ENCODE measurements at places on chromosomes 7 and 10.

GRCh38 chr7:130925136-130925794 is 191.3 kb upstream of the KLF14 start:
- DNase-seq = no peak

- DNase-seq = no peak
Measured at GRCh38 chr10:34299105-34299611, 515.9 kb downstream of the PARD3 start.

GRCh38 chr10:35421553-35422178 is 85.4 kb downstream of the CCNY start:
- no peak for DNase-seq

- DNase-seq = no peak
Measured at GRCh38 chr7:106871793-106872571, 6.9 kb downstream of the PIK3CG start.

DNA sequence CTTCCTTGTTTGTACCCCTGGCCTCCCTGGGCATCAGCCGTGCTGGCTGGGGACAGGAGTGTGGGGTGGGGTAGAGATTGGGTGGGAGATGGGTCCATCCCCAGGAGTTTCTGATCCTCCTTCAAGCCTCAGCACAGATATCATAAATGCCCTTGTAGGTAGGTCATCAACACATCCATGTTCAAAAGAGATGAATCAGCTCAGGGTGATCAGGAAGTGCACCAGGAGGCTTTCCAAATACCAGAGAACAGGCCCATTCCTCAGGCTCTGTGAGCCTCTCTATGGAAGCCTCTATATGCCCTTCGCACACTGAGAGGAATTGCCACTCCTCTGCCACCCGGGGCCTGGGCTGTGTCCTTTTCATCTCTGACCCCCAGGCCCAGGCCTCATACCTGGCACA is 31.9 kb upstream of the ADCYAP1R1 start:
- no peak for DNase-seq

DNA sequence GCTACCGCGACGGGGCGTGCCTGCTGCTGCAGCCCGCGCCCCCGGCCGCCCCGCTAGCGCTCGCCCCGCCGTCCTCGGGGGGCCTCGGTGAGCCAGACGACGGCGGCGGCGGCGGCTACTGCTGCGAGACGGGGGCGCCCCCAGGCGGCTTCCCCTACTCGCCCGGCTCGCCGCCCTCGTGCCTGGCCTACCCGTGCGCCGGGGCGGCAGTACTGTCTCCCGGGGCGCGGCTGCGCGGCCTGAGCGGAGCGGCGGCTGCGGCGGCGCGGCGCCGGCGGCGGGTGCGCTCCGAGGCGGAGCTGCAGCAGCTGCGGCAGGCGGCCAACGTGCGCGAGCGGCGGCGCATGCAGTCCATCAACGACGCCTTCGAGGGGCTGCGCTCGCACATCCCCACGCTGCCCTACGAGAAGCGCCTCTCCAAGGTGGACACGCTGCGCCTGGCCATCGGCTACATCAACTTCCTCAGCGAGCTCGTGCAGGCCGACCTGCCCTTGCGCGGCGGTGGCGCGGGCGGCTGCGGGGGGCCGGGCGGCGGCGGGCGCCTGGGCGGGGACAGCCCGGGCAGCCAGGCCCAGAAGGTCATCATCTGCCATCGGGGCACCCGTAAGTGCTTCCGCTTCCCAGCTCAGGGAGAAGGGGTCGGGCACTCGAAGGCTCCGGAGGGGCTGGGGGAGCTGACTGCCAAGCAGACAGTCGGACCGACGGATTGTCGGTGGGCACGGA is 761 bp downstream of the PTF1A start:
- DNase-seq = no peak

GRCh38 chr7:55157764-55158105 is 138.9 kb downstream of the EGFR start:
- DNase-seq = no peak

GRCh38 chr7:52648872-52649271 is 386.6 kb upstream of the POM121L12 start:
- no peak for DNase-seq

- no peak for DNase-seq
Measured at GRCh38 chr10:101018600-101019439, 12.1 kb downstream of the PDZD7 start.

DNA sequence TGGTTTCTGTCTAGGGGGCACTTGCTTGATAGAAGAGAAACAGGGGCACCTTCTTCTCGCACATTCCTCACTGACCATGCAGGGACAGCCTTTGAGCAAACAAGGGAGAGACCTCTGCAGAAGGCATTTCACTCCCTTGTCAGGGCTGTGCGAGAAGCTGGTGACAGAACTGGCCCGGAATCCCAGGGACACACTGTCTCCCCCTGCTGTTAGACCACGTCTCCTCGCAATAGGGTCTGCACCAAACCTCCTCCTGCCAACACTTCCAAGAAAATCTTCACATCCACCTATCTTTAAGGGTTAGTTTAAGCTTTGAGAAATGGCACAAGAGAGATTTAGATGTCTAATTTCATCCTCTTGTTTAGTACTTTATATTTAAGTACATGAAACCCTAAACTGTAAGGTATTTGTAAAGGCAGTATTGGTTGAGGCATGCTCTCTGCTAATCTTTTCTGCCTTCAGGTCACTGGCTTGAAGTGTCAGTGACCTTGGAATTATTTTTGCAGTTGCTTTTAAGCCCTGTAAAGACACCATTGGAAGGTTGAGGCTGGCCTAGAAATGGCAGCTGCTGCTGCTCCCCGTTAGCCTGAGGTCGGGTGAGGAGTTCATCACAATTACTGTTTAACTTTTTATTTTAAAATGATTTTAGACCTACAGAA is 37.0 kb downstream of the RBM20 start:
- DNase-seq = no peak

DNA sequence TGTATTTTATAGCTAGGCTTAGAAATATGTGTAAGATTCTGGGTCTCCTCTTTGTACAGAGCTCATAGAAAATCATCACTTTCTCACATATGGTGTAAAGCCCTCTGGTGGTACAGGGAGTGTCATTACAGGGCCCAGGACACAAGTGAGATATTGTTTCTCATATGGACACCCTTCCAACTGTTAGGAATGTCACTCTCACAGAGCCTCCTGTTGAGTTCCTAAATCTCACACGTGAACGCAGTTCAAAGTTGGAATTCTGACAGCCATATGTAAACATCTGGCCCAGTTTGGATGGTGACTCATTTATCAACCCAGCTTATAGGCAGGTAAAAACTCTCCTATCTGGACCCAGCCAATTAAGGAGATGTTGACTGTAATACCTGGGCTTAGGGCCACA is 35.4 kb upstream of the ZNF107 start:
- no peak for DNase-seq

DNA sequence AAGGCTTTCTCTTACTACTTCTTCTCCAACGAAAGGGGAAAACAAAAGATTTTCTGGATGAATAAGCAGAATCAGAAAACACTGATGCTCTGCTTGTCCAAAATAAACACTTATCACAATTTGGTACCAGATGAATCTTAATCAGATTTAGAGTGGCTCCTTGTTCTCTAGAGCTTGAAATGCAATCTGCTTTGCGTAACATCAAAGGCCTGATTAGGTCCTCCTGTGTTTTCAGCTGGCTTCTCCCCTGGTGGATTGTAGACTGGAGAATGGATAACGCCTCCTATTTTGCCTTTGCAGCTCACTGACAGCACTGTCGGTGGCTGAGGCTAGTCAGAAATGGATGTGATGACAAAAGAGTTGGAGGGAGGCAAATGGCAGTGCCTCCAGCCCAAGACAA is 91.2 kb downstream of the FAM13C start:
- no peak for DNase-seq

- DNase-seq = no peak
Measured at GRCh38 chr7:44259547-44260457, 59.0 kb downstream of the YKT6 start.

- DNase-seq = no peak
Measured at GRCh38 chr7:91247500-91247899, 16.7 kb upstream of the FZD1 start.

Measured in NCI-H1436 treated with DMSO at 0.1 percent for 48 hours (cell line).